Activated T-cell treated with anti-CD3 and anti-CD28 coated beads, Interleukin-2, amount 50 U/mL, for 48 hours (primary cell): ENCODE measurements at places on chromosomes 6 and 20.

DNA sequence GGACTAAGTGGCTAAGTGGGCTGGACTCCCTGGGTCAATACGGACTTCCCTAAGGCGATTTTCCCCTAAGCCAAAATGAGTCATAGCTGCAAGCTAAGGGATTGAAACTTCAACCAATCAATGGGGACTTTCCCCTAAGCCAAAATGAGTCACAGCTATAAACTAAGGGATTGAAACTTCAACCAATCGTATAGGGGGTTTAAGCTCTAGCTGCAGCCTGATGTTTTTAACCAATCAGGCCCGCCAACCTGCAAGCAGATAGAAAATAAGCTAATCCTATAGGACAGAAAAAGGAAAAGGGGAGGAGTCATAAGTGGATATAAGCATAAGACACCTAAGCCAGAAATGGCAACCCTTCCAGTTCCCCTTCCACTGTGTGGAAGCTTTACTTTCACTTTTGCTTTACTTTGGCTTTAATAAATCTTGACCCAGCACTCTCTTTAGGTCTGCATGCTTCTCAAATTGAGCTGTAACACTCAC is 655.0 kb upstream of the HS3ST5 start:
- no peak for DNase-seq

- no peak for DNase-seq
Measured at GRCh38 chr6:156658966-156659821, 118.0 kb upstream of the ARID1B start.

- no peak for DNase-seq
Measured at GRCh38 chr6:43606019-43606418, 23.0 kb downstream of the GTPBP2 start.

DNA sequence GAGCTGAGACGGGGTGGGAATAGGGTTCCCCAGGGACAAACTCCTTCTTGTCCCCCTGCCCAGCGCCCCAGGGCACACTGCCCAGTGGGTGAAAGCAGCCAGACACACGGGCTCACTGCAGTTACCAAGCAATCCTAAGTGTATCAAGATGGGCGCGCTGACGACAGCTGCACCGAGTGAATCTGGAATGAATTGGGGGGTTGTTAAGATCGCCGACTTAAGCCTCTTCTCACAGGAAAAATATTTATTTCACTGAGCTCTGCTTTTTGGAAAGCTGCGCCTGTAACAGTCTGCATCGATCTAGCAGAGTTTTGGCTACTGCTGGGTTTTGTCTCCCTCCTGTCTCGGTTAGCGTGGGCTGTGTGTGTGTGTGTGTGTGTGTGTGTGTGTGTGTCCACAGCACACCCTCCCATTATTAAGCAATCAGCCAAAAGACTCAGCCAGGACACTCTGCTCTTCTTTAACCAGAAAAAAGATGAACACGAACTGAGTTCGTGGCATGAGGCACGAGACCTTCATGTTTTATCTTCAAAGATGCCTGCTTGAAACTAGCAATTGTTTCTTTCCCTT is 35.9 kb downstream of the RIPOR3 start:
- no peak for DNase-seq

DNA sequence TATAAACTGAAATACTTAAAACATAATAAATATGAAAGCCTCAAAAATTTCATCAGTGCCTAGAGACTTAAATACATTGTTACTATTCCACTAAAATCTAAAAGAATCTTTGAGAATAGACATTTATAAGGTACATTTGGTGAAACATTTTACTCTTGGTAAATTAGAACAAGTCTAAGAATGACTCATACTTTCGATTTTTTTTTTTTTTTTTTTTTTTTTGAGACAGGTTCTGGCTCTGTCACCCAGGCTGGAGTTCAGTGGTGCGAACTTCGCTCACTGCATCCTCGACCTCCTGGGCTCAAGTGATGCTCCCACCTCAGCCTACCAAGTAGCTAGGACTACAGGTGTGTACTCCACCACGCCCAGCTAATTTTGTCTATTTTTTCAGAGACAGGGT is 6.4 kb downstream of the FUCA2 start:
- DNase-seq, result no peak
